SK-MEL-5 (cell line): ENCODE measurements at places on chromosomes 7 and 10. TPM values are rescaled to one million over a fixed set of nuclear protein-coding genes. Genes with fewer than 3 reads are reported as not detected.

The MBL2 gene
- 0.16 TPM in 1 of 2 replicates, not detected in the other for total RNA-seq

The SDK1 gene
- 0.08 and 0.13 TPM in 2 replicates for total RNA-seq

The INSYN2A gene
- total RNA-seq: not detected in 2 replicates

The ABCB1 gene
- 2.0 and 3.2 TPM in 2 replicates for total RNA-seq

The LDB3 gene
- 0.61 and 0.88 TPM in 2 replicates for total RNA-seq

- DNase-seq: no peak
Measured at GRCh38 chr7:10643545-10643944, 330.1 kb upstream of the PHF14 start.

GRCh38 chr7:106309362-106309761 is 24.6 kb upstream of the NAMPT start:
- DNase-seq: no peak

DNA sequence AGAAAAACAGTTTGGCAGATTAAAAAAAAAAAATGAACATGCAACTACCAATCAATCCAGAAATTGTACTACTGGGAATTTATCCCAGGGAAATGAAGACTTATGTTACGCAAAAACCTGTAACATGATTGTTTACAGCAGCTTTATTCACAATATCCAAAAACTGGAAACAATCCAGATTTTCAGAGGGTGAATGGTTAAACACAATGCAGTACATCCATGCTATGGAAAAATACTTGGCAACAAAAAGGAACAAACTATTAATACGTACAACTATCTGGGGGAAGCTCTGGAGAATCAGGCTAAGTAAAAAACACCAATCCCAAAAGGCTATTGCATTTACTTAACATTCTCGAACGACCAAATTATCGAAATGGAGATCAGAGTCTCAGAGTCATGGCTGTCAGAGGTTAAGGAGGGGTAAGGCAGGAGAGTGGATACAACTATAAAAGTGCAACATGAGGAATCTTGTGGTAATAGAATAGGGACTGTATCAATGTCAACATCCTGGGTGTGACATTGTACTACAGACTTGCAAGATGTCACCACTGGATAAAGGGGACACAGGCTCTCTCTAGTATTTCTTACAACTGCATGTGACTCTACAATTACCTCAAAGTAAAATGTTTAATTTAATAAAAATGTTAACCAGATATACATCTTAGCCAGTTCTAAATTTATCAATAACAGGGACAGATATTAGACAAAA is 21.5 kb upstream of the RUFY2 start:
- DNase-seq: no peak

DNA sequence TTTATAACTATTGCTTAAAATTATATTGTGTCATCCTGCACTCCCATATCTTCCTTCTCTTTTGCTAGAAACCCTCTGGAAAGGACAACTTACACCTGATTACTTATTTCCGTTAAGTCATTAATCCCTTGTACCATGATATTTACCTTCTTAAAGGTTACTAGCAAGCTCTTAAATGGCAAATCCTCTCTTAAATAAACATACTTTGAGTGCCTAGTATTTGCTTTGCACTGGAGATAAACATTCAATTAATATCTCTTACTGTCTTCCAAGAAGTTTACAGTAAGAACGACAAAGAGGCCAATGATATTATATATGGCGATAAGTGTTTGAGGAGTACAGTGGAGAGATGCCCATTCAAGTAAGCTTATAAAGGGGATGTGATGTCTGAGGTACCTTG is 278.3 kb downstream of the HGF start:
- no peak for DNase-seq

DNA sequence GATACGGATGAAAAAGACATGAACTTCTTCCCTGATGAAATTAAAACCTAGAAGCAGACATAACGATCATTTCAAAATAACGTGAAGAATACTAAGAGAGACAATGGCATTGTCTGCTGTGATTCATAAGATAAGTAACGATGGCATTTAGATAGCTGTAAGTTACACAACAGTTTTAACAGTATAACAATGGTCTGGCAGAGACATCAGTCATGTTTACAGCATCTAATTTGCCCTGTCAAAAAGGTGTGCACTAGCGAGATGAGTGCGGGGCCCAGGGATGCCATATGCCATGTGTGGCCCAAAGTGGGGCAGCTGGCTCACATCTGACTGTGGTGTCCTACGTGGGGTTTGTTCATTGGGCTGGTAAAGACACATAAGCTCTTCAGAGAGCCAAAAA is 55.7 kb upstream of the RHEB start:
- no peak for DNase-seq

DNA sequence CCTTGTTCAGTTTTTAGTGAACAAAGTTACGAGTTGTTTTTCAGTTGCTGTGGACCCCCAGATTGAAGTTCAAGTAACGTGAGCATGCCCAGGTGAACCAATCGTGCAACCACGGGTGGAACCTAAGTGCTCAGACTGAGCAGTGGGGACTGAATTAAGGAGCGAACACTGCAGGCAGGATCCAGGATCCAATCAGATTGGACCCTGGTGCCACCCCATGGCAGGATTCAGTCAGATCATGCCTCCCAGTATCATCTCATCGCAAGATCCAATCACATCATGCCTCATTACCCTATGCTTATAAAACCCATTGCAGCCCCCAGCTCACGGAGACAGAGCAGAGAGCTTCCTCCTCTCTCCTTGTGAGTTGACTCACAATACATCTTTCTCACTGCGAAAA is 80.9 kb downstream of the PFKFB3 start:
- DNase-seq: no peak

GRCh38 chr10:88805361-88805760 is 2.8 kb downstream of the LIPM start:
- no peak for DNase-seq

DNA sequence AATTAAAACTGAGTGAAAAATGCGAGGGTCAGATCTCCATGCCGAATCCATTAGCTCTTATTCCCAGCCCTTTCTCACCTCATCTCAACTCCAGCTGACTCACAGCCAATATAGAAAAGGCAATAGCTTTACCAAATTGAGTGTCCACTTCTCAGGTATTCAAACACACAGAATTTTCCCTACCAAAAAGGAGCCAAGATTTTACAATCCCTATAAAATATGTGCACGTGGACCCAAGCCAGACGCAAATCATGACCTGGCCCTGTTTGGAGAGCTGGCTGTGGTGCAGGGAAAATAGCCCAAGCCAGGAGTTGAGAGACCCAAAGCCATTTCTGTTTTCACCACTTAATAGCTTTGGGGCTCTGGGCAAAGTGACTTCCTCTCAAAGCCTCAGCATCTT is 379.7 kb upstream of the AUTS2 start:
- DNase-seq: no peak
